CD4-positive, CD25-positive, alpha-beta regulatory T cell (primary cell): ENCODE measurements at places on chromosomes 16 and 17.

DNA sequence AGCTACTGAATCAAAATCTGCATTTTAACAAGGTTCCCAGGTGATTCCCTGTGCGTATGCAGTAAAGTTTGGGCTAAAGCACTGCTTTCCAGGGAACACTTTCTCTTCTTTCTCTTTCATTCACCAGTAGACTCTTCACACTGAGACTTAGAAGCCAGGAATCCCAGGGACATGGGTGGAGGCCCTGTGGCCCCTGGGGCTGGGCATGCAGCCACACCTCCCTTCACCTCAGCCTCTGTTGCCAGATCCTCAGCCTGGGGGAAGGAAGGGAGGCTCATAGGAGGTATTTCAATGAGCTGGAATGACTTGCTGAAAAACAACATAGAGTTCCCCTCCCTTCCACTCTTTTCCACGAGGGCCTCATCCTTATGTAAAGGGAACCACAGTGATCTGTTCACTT lies 1.2 kb downstream of the G6PC3 start:
- DNase-seq: no peak

DNA sequence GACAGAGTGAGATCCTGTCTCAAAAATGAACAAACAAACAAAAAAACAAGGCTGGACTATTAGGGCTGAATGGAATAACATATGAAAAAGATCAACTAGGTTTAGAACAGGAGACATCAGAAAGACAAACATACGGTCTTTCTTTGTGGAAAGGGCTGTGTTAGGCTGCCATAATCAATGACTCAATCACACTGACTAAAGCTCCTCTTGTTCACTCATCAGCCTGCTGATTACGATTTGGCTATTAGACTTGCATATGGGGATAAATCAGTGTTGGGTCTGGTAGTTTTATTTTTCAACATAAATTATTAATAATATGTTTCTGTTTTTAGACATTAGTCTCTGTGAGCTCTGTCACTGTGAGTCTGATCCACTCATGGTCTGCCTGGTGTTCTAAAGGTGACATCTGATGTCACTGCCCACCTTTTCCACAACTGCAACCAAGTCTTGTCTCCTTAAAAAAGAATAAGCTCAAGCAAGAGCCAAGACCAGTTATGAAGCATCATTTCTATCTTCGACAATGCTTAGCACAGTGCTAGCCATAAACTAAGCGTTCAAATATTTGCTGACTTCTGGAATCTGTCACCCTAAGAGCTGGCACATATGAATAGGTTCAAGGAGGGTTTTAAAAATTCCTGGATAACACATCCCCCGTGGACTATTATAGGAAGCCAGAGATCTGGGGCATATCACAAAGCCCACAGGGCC lies 10.2 kb downstream of the CFAP20 start:
- no peak for DNase-seq

- DNase-seq: no peak
Measured at GRCh38 chr16:31113121-31114120, 4.0 kb upstream of the KAT8 start.

GRCh38 chr16:64162613-64163375 lies 959.1 kb downstream of the CDH11 start:
- no peak for DNase-seq

GRCh38 chr17:78141437-78142118 lies 4.6 kb upstream of the C17orf99 start:
- no peak for DNase-seq

DNA sequence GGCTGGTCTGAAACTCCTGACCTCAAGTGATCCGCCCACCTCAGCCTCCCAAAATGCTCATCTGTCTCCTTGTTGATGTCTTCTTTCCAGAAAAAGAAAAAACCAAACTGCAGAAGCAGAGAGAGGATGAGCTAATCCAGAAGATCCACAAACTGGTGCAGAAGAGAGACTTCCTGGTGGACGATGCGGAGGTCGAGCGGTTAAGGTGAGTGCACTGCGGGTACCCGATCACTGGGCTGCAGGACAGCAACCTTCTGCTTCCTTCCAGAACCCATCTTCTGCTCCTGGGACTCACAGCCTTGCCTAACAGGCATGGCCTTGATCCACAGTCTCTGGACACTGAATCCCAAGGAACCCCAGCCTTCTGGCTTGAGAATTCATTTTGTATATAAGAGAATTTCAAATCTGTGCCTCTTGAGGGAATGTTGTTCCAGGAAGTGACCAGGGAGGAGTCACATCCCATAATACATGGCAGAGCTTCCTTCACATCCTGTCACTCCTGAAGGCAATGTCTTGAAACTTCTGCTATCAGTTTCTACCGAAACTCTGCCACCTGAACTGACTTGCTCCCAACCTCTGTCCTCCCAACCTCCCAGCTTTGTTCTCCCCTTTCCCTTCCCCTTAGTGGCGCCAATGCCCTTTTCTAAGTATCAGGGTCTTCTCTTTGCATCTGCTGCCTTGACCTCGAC lies 61.7 kb downstream of the MARF1 start:
- no peak for DNase-seq

DNA sequence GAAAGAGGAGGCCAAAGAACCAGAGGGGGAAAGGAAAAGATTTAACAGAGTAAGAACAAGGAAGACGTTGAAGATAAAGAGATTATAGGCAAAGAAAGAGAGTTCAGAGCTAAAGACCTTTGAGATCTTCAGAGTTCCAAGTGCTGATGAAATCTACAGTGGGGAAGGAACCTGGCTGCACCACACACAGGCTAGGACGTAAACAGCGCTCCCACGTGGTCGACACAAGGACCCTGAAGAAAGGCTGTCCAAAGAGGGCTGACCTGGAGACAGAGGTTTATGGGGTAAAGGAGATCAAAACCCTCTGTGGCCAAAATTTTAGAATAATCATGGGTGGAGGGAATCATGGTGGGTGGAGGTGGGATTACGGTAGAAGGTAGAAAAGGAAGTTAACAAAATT lies 121.6 kb downstream of the PMP22 start:
- no peak for DNase-seq

DNA sequence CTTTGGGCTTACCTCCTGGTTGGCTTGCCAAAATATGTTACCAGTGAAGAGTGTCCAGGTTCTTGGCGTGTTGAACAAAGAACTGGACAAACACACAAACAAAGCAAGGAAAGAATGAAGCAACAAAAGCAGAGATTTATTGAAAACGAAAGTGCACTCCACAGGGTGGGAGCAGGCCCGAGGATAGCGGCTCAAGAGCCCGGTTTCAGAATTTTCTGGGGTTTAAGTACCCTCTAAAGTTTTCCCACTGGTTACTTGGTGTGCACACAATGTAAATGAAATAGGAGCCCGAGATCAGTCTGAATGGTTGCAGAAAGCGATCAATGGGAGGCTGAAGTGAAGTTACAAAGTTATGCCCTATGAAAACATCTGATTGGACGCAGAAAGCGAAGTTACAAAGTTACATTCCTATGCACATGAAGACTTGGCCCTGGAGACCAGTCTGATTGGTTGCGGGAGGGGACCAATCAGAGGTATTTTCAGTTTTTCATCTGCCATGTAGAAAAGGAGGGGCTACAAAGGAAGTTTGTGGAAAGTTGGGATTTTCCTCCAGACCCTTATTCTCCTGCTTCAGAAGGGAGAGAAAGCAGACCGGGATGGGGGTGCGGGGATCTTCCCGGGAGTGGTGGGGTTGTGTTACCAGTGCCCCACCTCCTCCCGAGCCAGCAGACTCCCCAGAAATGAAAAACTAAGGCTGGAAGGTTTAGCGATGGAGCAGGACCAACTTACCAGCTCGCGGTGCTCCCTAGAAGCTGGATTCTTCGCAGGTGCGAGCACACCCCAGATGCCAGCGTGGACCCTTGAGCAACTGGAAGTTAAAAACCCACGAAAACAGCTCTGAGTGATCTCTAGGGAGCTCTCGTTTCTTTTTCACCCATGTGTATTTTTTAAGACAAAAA lies at the start of gene SLFN12:
Gene SLFN12, minus strand, starts transcription at position 325 of the 899 bp plus-strand sequence. CDS start 9,472 bp downstream, outside the sequence.
- peak; percentile 59 for DNase-seq

GRCh38 chr16:1691276-1691675 lies 13.2 kb downstream of the JPT2 start:
- no peak for DNase-seq
